Large intestine (tissue), 12 donors: ENCODE measurements at places on chromosomes 11 and 22.

DNA sequence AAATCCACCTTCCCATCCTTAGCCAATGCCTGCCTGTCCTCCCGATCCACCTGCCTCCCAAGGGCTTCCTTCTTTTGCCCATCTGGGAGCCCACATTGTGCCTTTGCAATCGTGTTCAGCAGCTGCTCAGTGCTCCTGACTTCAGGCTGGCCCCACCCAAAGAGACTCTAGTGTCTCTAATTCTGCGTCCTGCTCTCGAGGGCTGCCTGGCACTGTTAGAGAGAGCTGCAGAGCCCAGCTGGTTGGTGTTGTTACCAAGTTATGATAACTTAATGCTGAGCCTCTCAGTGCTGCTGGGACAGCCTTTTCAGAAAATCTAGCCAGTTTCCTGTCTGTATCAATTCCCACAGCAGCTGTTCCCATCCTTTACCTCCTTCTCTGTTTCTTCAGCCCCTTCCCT, 69.1 kb downstream of the MICAL2 start:
- no peak for DNase-seq

DNA sequence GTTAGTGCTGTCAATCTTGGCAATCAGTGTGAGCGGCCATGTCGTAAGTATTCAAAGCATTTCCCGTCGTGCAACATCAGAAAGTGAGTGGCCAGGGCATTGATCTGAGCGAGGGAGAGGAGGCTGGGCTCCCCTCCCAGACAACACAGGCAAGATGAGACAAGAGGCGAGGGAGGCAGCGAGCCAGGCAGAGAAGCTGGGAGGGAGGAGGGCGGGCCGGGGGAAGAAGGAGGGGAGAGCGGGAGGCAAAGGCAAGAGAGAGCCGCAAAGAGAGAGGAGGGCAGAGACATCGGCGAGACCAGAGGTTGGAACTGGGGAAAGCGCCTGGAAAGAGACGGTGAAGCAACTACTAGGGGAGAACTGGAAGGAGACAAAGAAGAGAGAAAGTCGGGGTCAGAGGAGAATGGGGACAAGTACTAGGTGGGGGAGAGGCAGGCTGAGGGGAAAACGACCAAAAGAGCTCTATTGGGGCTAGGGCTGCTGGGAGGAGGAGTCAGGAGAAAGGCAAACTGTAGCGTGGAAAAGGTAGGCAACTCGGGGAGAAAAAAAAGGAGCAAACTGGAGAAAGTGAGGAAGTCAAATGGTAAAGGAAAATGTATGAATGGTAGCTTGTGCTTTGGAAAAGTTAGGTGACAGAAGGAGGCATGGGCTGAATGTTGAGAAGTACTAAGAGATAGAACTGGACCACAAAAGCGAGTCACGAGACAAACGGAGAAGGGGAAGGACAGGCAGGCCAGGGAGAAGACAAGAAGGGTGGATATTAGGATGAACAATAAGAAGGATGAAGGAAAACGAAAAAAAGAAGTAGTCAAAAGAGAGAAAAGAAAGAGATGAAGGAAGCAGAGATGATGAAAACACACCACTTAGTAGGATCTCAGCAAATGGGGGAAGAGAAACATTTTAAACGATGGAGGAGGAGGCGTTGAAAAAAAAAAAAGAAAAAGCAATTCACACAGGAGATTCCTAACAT, 130.5 kb upstream of the C11orf58 start:
- DNase-seq: peak; percentile 70

GRCh38 chr11:14124886-14125285, 162.4 kb downstream of the SPON1 start:
- no peak for DNase-seq

DNA sequence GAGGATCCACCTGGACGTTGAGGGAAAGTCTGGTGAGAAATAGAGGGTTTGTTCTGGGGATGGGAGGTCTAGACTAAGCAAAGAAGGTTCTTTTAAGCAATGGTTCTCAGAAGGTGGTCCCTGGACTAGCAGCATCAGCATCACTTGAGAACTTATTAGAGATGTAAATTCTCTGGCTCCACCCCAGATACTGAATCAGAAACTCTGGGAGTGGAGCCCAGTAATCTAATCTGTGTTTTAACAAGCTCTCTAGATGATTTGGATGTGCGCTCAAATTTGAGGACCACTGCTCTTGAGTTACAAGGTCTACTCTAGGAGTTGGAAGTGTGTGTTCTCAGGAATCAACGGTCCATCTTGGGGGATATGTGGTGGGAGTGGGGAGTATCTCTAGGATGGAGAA, 3.3 kb upstream of the ABCG4 start:
- no peak for DNase-seq

GRCh38 chr11:83727251-83727650, 441.1 kb upstream of the CCDC90B start:
- DNase-seq: no peak

GRCh38 chr11:106158406-106158805, 80.9 kb downstream of the AASDHPPT start:
- DNase-seq: peak; percentile 72

DNA sequence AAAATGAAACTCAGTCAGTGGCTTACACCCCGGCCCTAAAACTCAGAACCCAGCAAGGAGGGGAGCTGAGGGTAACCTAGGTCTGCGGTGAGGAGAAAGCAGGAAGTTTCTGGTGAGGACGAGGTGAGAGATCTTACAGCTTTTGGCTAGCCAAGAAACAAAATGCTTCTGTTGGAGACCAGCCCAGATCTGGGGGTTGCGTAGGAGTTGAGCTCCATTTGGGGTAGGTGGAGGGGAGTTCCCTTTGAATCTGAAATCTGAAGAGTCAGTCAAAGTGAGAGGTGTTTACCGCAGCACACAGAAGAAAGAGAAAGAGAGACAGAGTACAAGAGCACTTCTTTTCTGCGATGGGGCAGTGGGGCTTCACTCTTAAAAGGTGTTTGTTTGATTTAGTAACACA, 29.6 kb downstream of the EHF start:
- DNase-seq: no peak

DNA sequence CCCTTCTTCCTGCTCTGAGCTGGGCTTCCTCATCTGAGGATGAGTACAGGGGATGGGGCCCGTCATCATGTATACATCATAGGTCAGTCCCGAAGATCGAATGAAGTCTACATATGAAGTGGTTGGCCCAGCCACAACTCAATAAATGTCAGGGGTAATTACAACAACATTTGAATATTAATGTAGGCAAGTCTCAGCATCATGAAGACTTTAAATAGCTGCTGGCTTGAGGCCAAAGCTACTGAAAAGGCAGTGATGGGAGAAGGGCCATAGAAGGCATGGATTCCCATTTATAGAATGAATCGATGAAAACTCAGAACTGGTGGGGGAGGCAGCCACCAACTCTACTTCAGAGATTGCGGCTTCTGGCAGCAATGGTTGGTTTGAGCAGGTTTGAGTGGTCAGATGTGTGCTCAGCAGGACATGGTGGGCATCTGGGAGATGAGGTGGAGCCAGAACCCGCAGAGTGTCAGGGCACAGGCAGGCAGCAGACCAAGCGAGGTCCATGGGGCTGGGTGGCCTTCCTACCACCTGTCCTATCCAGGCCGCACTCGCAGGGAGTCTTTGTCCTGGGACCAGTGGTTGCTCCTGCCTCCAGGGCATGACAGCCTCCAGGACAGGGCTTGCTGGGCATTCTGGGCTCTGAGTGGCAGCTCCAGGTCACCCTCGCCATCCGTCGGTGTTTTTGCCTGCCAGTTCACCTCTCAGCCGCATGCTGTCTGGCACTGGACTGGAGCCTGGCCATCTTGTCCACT, 919.1 kb downstream of the TBC1D22A start:
- DNase-seq: no peak

GRCh38 chr11:9617940-9618339, 44.5 kb downstream of the WEE1 start:
- DNase-seq: no peak

DNA sequence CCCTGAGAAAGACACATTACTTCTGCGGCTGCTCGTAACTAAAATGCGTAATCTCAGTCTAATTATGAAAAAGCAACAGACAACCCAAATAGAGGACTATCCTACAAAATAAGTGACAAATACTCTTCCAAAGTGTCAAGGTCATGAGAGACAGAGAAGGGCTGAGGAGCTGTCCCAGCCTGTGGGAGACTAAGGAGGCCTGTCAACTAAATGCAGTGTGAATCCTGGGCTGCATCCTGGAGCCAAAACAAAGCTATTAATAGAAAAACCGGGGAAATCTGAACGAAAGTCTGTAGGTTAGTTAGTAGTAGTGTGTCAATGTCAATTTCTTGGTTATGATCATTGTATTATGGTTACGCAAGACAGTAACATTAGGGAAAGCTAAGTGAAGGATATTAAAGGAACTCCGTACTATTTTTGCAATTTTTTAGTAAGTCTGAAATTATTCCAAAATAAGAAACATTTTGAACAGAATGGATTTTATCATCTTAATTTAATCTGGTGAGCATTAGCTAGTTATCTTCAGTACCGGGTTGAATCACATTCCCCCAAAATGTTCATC, 39.8 kb upstream of the SLC35C1 start:
- DNase-seq: no peak

GRCh38 chr11:116278076-116278475, 494.7 kb downstream of the BUD13 start:
- DNase-seq: no peak

DNA sequence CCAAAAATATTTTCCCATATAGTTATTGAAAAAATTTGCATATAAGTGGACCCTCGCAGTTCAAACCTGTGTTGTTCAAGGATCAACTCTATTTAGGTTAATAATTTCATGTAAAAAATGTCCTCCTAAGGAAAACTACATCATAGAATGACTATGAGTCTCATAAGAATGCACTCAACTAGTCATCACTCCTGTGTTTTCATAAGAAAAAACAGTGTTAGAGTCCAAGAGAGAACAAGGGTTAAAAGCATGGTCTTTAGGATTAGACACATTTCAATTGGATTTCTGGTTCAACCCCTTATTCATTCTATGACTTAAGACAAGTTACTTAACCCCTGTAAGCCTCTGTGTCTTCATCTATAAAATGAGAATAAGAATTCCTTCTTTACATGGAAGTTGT, 5.1 kb downstream of the PARVA start:
- no peak for DNase-seq

GRCh38 chr22:27489178-27489675, 312.3 kb downstream of the MN1 start:
- peak; percentile 94 for DNase-seq

GRCh38 chr11:94694309-94695060, 73.7 kb upstream of the AMOTL1 start:
- DNase-seq: no peak

GRCh38 chr11:6650980-6651379, 4.6 kb downstream of the DCHS1 start:
- no peak for DNase-seq

- DNase-seq: no peak
These were observed 82.7 kb downstream of the GGT1 start for GRCh38 chr22:24685531-24686190.

DNA sequence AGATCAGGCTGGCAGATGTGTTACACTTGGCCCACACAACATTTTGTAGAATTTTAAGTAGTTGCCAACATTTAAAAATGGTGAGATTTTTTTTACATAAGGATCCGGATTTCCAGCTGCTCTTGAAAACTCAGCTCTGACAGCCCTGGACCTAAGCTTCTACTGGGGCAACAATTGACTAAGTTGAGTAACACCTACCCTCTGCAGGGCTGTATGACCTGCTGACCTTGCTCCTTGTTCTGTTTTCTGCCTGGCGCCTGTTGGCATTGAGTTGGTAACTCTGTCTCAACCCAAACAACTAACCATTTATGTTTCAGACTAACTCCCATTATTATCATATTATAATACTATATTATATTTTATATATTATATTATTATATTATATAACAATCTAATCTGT, 21.1 kb upstream of the LRRC55 start:
- no peak for DNase-seq

DNA sequence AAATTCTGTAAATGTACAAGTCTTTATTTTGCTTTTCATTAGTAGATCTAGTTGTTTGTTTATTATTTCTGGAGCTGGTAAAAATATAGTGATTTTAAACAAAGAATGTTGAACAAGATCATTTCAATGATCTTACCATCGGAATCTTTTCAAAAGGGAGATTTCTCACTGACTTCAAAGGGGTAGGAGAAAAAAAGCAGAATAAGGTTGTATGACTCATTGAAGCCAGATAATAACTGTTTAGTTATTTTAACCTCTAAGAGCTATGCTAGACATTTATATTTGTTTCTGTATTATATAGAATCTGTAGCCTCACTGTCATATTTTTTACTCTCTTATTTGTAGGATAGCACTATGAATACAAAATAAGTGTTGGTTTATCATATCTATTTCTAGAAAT, 8.1 kb upstream of the PDE3B start:
- no peak for DNase-seq

GRCh38 chr11:106421676-106422292, 344.3 kb downstream of the AASDHPPT start:
- no peak for DNase-seq

DNA sequence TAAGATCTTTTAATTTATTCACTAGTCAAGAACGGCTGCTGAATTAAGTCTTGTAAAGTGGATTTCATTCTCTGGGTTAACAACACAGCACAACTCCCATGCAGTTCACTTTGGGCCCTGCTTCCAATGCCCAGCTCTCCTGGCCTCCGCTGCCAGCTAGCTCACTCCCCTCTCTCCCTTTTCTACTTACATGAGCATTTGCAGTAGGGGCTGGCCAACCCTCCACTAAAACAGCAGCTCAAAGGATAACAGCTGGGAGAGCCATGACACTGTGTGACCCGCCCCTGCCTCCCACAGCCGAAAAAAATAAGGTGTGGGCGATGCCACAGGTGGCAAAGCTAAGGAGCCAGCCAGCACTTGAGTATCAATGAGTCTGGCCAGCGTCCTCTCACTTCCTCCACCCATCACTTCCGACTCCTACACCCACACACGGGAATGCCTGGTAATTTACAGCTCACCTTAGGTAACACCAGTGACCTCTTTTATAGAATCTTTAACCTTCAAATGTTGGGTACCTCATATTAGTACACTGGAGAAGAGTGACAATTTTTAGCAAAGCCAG, 56.8 kb downstream of the DGCR2 start:
- DNase-seq: no peak

DNA sequence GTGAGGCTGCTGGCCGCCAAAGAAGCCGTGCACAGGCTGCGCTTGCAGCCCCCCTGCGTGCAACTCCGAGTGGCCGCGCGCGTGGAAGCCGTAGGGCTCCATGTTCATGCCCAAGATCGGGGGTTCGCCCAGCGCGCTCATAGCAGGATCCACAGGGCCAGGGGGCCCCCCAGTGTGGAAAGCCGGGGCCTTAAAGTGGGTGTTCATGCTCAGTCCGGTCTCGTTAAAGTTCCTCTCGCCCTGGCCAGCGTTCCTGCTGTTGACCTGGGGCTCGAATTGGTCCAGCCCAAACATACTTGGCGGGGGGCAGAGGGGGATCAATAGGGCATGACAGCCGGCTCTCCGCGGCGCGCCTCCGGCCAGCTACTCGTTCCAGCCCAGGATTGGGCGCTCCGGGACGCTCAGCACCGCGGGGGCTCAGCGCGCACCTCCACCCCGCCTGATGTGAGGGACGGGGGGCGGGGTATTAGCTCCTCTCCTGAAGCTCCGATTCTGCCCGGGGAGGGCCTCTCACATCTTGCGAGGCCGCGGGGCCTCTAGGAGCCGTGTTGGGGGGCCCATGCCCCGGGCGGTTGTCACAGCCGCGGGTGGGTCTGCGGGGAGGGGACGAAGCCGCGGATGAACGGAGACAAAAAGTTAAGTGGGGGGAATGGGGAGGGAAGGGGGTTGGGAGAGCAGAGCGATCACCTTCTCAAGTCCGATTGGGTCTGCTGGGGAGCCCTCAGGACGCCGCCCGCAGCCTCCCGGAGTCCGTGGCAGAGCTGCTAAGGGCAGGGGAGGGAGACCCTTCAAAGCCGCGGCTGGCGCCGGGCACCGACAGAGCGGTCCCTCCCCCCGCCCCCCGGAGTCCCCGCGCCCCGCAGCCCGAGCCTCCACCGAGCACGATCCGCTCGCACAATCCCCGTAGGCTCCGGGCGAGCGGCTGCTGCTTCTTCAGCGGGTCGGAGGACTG, 1.0 kb downstream of the MN1 start:
- DNase-seq: peak; percentile 53
